ENCODE measurements at places on chromosomes 4 and X.

- no peak for DNase-seq
Measured at GRCh38 chr4:108980455-108981239, 217.8 kb upstream of the ETNPPL start.

DNA sequence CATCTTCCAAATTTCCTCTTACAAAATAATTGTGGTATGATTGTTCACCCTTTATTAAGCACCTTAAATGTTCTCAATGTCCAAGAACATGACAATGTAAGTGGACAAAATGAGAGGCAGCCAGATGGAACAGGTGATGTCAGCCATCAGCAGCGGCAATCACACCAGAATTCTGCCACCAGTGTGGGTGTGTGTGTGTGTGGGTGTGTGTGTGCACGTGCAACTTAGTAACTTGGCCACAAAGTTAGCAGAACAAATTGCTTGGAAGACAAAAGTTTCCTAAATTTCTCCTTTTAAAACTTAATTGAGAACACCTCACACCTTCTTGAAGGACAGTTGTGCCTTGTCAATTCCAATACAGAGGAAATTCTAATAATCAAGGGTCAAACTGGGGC is 18.7 kb downstream of the LNX1 start:
- no peak for DNase-seq

DNA sequence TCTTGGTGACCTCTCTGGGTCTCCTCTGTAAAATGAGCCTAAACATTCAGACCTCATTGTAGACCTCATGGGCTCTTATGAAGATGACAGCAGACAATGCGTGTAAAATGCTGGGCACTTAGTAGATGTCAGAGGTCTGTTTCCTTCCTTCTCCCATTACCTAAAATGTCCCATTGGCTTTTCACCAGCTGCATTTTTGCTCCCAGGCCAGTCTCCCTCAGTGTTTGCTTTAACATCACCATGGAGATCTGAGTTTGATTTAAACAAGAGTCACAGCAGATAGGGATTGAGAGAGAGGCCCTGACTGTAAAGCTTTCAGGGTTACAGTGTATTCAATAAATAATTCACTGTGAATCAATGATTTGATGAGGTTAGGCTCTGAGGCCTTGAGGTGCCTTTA is 24.3 kb downstream of the PSAPL1 start:
- DNase-seq: no peak

GRCh38 chrX:9539605-9540387 is 74.9 kb downstream of the TBL1X start:
- no peak for DNase-seq

DNA sequence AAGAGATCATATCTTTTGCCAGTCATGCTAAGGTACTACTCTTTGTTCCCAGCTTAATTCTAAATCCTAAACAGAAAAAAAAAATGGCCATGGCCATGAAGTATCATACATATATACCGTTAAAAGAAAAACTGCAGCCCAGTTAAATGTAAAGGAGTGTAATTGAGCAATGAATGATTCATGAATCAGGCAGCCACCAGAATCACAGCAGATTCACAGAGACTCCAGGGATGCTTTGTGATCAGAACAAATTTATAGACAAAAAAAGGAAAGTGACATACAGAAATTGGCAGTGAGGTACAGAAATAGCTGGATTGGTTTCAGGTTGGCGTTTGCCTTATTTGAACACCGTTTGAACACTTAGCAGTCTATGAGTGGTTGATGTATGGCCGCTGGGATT is 42.1 kb upstream of the PDGFC start:
- no peak for DNase-seq

DNA sequence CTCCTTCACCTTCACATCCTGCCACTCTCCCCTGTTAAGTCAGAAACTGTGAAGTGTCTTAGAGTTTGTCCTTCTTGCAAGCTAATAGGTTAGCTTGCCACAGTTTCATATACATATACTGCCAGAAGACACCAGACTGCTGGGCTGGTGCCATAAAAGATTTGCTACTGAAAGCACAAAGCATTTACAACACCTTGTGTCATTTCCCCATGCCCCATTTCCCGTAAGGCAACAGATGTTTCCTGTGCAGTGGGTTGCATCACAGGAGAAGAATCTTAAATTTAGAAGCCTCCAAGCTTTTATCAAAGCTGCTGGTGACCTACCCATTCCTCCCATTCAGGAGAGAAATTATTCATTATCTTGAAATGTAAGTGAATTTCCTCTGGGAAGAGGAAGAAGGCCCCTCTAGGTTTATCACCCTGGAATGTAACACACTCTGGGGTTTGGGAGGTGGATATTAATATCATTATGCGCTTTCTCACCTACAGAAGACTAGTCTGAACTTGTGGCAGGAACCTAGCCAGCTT is 34.5 kb upstream of the RAB33B start:
- DNase-seq: no peak

- no peak for DNase-seq
Measured at GRCh38 chr4:47442980-47443379, 20.5 kb downstream of the COMMD8 start.

GRCh38 chr4:91769912-91770311 is 533.9 kb upstream of the GRID2 start:
- no peak for DNase-seq

- no peak for DNase-seq
Measured at GRCh38 chr4:100566396-100566795, 48.6 kb upstream of the EMCN start.

- DNase-seq: peak; percentile 43
Measured at GRCh38 chrX:143669395-143669794, 33.5 kb upstream of the SLITRK4 start.

DNA sequence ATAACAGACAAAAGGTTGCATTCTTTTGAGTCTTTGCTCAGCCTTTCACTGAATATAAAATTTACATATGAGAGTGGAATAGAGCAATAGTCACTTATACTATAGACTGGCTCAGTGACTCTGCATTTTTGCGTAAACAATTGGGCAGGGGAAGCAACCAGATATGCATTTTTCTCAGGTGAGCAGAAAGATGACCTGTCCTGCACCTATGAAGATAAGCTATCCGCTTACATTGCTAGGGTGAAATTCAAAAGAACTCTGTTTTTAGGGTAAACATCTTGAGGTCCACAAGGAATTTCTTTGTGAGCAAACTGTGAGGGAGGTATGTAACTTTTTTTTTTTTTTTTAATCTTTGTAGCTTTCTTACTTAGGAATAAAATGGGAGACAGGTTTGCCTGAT is 602.4 kb upstream of the PRKX start:
- DNase-seq: no peak

GRCh38 chrX:41273638-41274037 is 60.3 kb upstream of the DDX3X start:
- DNase-seq: no peak

DNA sequence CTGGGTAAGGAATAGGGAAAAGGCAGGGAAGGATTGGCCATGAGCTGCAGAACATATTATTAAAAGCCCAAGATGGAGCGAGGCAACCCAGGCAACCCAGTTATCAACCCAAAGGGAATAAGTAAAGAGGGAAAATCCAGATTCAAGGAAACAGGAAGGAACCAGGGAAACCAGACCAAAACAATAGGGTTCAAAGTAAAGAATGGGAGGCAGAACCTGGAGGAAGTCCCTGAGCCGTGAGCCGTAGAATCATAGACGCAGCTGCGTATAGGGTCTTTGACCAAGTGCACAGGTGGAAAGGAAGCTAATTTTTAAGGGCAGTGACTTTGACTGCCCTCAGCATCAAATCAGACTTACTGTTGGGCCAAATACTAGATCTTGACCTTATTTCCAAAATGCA is 98.5 kb upstream of the SRD5A3 start:
- DNase-seq: no peak

GRCh38 chrX:96182366-96182765 is 502.3 kb upstream of the DIAPH2 start:
- DNase-seq: peak; percentile 46

Measured in RKO (cell line).